ENCODE measurements at places on chromosomes 2 and 18.

DNA sequence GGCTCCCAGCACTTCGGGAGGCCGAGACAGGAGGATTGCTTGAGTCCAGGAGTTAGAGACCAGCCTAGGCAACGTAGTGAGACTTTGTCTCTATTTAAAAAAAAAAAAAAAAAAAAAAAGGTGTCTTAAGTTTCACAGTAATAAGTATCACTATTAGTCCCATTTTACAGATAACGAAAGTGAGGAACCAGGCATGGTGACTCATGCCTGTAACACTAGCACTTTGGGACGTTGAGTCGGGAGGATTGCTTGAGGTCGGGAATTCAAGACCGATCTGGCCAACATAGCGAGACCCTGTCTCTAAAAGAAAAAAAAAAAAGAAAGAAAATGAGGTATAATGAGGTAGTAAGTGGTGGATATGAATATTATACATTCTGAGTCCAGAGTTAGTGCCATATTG lies 2.5 kb downstream of the KCNJ13 start:
- H3K4me1 ChIP-seq = peaks cover 14% of the 10 kb centered on the region
- no peak for DNase-seq
- H3K4me3 ChIP-seq = no peak overlapping the region

- peaks cover 5% of the 10 kb centered on the region for H3K27me3 ChIP-seq
- H3K4me3 ChIP-seq = no peak overlapping the region
- H3K36me3 ChIP-seq = no peaks in the 10 kb centered on the region
- DNase-seq = no peak
Measured at GRCh38 chr2:62504657-62505056, 1.3 kb downstream of the TMEM17 start.

- peaks cover 24% of the 10 kb centered on the region for H3K36me3 ChIP-seq
- H3K27ac ChIP-seq = no peak overlapping the region
- no peaks in the 10 kb centered on the region for H3K27me3 ChIP-seq
- no peak for DNase-seq
- peaks cover 10% of the 10 kb centered on the region for H3K4me1 ChIP-seq
Measured at GRCh38 chr2:120301284-120301683, 44.7 kb upstream of the INHBB start.

DNA sequence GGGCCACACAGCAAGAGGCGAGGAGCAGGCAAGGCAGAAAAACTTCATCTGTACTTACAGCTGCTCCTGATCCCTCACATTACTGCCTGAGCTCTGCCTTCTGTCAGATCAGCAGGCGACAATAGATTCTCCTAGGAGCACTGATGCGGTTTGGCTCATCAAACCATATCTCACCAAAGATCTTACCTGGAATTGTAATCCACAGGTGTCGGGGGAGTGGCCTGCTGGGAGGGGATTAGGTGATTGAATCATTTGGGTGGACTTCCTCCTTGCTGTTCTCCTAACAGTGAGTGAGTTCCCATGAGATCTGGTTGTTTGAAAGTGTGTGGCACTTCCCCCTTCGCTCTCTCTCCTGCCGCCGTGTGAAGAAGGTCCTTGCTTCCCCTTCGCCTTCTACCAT lies 647.3 kb downstream of the SOCS6 start:
- no peak for DNase-seq
- H3K36me3 ChIP-seq = no peaks in the 10 kb centered on the region
- H3K27me3 ChIP-seq = no peaks in the 10 kb centered on the region

All from memory B cell (primary cell).